ENCODE measurements at places on chromosomes 1 and 21.
A peak's percentile ranks its signal among the peaks of the same experiment; 100 is the strongest.

GRCh38 chr1:184555665-184556641, 169.1 kb downstream of the C1orf21 start:
- DNase-seq = no peak

- peak; percentile 75 for DNase-seq
These were observed 2.6 kb downstream of the CROCC start for GRCh38 chr1:16924216-16924918.

- DNase-seq = no peak
These were observed 8.1 kb downstream of the SNX7 start for GRCh38 chr1:98669355-98670296.

DNA sequence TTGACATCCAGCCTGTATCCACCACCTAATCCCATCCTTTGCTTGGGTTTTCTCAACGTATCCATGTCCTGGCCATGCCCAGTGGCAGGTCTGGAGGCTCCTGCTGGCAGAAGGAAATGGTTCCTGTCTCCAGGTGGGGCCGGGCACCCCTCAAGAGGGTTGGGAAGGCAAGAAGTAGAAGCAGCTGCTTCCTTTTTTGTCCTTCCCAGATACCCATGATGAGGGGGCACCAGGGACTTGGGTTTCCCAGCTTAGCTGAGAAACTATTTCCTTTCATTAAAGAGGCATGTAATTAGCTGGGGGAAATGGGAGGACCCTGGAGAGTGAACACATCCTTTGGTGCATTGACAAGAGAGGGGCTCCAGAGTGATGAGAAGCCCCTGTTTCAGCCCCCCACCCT, 21.1 kb upstream of the SLC45A3 start:
- no peak for DNase-seq

DNA sequence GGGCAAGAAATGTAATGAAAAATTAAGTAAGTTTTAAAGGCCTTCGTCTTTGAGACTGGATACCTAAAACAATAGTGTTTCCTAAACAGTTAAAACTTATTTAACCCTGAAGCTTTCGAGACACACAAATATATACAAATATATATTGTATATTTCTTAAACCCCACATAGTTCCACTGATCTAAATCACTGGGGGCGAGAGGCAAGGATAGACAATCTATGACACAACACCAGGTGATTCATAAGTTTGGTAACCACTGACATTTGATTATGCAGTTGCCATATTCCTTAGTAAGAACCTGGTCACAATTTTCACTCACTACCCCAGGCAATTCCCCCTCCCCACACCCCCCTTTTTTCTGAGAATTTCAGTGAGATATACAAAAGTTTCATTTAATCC, 55.3 kb upstream of the BOLA1 start:
- DNase-seq = no peak

All from aorta (tissue), 5 donors.